Vagina (tissue), 2 donors: ENCODE measurements at places on chromosomes 4 and X.

DNA sequence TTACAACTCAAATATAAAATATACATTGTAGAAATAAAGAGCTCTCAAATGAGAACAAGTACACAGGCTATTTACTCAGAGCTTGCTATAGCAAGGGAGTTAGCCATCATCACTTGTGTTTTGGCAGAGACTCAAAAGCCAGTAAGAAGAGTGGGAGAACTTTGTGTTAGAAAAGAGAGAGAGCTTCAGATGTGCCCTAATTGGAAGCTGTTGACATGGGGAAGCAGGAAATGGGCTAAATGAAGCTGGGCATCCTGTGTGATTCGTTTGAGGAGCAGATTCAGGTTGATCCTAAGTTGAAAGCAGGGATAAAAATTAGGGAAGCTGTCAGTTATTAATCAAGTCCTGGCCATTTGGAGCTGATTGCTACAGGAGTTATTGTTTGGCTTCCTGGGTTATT is 207.4 kb upstream of the MAOA start:
- DNase-seq: no peak

- no peak for DNase-seq
Observed at GRCh38 chr4:167114416-167114971, 119.8 kb downstream of the SPOCK3 start.

- no peak for DNase-seq
Observed at GRCh38 chr4:65367306-65367705, 303.0 kb downstream of the EPHA5 start.

DNA sequence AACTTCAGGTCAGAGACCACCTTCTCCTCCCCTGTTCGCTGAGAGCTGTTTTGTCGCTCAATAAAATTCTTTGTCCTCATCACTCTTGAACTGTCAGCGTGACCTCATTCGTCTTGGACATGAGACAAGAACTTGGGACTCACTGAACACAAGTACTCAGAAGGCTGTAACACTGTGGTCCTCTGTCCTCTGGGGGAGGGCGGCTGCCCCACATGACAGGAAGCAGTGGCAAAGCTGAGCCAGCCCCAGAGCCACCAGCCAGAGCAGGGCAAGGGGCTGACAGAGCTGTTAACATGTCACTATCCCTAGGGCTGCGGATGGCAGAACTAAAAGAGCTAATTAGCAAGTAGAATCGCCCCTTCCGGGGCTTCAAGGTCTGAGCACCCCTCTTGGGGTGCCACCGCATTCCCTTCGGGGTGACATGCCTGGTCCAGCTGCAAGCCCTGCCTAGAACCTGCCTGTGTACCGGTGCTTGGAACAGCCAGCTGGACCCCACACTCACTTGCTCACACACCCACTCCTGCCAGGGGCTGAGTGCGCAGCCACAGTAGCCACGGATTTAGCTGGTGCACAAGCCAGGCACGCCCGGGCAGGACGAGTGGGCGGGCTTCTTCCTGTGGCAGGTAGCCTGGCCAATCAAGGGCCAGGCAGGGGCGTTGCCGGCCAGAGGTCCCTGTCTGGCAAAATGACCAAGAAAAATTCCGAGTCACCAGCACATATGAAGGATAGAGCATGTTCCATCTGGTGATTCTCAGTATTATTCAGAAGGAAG is 648.6 kb upstream of the AGA start:
- DNase-seq: no peak

DNA sequence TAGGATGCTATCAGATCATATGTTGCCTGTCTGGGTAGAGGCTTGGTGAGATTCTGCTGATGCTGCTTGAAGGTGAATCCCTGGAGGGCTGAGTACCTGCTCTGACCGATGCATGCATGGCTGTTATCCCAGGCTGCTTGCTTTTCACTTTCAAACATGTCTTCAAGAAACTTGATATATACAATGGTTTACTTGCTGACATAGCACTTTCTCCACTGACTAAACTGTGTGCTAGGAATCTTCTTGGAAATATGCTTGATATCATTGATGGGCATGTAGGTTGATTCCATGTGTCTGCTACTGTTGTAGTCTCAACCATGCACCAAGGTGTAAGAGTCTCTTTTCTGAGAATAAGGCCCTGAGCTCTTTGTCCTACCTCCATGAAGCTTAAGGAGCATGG is 79.6 kb upstream of the WDR1 start:
- no peak for DNase-seq

GRCh38 chr4:151184523-151185458 is 85.4 kb downstream of the RPS3A start:
- no peak for DNase-seq

DNA sequence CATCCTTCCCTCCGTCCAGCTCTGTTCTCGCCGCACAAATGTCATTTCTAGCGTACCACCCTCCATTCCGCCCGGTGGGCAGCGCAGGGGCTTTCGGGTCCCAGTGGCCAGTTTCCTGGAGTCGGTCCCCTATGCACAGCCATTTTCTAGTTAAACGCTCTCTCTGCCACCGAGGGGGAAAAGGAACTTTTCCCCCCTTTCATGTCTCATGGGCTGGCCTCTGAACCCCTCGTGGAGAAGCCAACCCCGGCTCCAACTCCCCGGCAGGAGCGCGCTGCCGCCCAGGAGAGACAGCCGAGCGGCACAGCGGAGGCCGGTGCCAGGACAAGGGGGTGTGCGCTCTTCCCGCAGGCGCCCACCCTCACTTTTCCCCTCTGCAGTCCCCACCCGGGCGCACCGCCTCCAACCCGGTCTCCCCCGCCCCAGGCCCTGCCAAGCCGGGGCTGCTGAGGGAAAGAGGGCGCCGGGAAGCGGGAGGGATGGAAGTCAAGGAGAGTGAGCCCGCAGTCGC is 662 bp downstream of the APBB2 start:
- DNase-seq: no peak

DNA sequence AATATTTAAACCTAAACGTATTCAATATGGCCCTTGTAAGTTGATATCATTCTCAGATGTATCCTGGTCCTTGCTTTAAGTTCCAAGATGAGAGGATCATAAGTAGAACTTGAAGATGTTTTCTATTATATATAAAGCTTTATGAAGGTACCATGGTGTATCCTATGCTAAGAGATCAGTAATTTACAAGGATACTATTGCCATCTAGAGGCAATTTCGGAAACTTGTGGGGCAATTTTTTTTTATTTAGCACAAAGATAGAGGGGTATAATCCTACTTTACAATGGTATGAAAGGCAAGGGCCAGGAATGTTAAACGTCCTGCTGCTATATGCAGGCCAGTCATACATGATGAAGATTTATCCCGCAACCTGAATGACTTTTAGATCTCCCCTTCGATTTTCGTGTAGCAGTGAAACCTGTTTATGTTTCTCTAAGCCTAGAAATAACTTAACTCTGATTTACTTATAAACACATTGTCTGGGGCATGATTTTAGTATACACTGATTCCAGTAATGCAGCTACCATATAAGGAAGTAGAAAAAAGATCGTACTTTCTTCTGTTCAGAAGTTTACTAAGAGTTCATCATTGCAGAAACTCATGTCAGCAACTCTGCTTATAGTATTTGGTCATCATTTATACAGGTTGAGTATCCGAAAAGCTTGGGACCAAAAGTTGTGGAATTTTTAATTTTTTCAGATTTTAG is 2.6 kb downstream of the SLC25A31 start:
- DNase-seq: no peak

- DNase-seq: no peak
Observed at GRCh38 chrX:96407501-96407900, 277.1 kb upstream of the DIAPH2 start.

DNA sequence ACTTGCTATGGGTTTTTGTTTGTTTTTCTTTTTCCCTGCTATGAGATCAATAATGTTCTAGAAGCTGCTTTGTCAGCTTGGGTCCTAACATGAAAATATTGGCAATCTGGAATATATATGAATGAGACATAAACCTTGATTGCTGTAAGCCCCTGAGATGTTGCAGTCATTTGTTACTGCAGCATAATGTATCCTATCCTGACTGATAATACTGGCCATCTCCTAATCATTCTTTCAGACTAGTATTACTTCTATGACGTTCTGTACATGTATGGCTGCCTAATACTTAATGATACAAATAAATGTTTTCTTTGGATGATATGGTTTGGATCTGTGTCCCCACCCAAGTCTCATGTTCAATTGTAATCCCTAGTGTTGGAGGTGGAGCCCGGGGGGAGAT is 19.3 kb upstream of the SLAIN2 start:
- no peak for DNase-seq

DNA sequence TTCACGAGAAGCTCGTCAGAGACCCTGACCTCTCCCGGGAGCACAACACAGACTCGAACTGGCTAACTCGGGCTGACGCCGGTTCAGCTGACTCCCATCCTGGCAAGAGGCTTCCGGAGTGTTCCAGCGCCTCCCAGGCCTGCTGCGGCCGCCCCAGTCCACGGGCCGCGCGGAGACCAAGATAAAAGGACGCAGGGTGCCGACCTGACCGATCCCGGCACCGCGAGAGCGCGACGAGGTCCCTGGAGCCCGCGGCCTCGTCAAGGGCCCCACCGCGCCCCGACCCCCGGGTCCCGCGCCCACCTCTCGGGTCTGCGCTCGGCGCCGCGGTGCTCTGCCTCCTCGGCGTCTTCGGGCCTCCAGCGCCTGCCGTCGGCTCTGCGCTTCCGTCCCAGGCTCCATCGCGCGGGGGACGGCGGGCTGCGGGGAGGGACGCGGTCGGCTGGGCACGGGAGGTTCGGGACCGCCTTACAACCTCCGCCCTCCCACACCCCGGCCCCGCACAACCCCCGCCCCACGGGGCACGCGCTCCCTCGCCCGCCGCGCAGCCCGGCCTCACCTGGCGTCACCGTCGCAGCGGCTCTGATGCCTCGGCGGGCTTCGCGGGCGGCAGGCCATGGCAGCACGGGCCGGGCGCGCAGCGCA is 426 bp downstream of the SLBP start:
- DNase-seq: no peak

- DNase-seq: no peak
Observed at GRCh38 chrX:155767876-155768769, 113.0 kb upstream of the VAMP7 start.

GRCh38 chr4:36208893-36209473 is 35.3 kb downstream of the ARAP2 start:
- no peak for DNase-seq

- DNase-seq: no peak
Observed at GRCh38 chrX:25067271-25068172, 51.8 kb upstream of the ARX start.

- no peak for DNase-seq
Observed at GRCh38 chrX:69522052-69522451, 17.9 kb downstream of the NALF2 start.

GRCh38 chr4:8228319-8229250 is 29.5 kb downstream of the SH3TC1 start:
- no peak for DNase-seq

GRCh38 chrX:17792826-17793225 is 55.5 kb downstream of the SCML1 start:
- no peak for DNase-seq

DNA sequence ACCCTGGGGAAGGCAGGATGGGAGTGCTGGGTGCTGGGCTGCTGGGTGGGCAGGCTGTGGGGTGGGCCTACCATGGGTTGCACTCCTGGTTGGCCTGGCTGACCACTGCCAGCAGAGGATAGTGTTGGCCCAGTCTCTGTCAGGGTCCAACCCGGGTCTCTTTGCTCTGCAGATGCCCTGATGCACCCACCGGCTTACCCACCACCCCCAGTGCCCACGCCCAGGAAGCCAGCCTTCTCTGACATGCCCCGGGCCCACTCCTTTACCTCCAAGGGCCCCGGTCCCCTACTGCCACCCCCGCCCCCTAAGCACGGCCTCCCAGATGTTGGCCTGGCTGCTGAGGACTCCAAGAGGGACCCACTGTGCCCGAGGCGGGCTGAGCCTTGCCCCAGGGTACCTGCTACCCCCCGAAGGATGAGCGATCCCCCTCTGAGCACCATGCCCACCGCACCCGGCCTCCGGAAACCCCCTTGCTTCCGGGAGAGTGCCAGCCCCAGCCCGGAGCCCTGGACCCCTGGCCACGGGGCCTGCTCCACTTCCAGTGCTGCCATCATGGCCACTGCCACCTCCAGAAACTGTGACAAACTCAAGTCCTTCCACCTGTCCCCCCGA is 14.2 kb upstream of the ADD1 start:
- no peak for DNase-seq

GRCh38 chrX:40227125-40227524 is 129.4 kb upstream of the BCOR start:
- no peak for DNase-seq

- DNase-seq: no peak
Observed at GRCh38 chr4:119684463-119684862, 55.9 kb upstream of the PDE5A start.

- DNase-seq: no peak
Observed at GRCh38 chrX:150456466-150456865, 93.3 kb downstream of the MAMLD1 start.

DNA sequence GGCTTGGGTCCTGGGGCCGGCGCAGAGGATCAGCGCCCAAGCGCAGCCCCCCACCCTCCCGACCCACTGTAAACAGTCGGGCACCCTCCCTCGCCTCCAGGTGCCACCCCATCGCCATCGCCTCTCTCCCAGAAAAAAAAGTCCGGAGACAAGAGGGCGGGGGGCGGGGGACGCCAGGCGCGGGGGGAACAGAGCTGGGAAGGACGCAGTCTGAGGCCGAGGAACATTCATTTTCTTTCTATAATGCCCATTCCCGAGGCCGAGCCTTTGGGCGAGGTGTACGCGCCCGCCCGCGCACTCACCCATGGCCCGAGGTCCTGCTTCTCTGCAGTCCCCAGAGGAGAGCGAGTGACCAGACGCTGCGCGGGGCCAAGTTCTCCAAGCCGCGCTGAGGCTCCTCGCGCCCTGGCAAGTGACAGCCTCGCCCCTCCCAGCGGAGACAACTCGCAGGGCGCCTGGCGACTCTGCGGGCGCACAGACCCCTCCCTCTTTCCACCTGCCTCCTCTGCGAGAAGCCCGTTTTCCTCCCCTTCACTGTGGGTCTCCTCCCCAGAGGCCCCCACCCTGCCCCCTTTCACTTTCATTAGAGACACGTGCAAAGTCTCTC is 63.5 kb upstream of the WDR17 start:
- no peak for DNase-seq
